Omental fat pad (tissue), 4 donors: ENCODE measurements at places on chromosomes 16 and 17.

DNA sequence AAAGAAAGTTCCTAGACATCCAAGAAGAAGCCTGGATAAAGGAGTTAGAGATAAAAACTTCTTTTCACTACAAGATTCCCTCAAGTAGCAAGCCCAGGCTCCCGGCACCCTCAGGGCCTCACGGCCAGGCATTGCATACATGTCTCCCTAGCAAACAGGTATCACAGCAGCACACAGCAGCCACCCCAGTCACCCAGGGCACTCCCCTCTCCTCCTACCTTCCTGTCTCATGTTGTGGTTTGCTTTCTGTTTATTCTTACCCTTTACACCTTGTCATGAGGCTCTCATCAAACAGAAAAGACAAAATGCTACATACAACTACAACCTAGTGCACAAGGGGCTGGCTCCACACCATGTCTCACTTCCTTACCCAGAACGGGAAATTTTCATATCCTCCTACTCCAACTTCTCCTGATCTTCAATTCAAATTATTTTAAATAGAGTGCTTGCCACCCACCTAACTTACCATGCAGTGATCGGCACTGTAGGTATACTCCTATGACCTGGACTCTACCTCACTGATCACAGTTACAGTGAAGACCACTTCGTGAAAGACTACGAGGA is 42.7 kb downstream of the XPO6 start:
- DNase-seq = no peak

GRCh38 chr16:674968-675883 is at the start of gene RHBDL1:
RHBDL1 (plus strand) TSS chr16:675671; CDS start chr16:675791, 120 bp downstream.
- DNase-seq = no peak

DNA sequence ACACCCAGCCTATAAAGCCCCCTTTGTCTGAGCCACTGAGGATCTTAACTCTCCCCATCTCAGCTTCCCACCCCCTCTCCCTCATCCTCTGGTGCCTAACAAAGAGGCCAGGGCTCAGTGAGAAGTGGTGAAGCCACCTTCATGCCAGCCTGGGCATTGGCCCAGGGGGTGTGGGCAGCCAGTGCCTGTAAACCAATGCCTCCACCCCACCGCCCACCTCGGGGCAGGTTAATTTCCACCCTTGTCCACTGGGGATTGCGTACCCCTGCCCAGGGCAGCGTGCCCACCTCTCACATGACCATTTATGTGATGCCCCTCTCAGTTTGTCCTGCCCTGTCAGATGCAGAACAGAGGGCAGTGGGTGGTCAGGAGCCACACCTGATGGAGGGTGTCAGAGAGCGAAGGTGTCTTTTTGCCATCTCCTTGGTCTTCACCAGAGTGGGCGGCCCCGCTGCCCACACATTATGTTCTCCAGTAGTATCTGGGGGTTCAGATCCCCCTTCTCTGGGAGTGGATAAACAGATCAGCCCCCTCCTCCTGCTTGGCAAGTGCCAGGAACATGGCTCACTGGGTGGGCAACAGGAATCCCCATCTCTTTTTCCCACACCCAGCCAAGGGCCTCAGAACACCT is 10.1 kb upstream of the ARHGAP23 start:
- no peak for DNase-seq

DNA sequence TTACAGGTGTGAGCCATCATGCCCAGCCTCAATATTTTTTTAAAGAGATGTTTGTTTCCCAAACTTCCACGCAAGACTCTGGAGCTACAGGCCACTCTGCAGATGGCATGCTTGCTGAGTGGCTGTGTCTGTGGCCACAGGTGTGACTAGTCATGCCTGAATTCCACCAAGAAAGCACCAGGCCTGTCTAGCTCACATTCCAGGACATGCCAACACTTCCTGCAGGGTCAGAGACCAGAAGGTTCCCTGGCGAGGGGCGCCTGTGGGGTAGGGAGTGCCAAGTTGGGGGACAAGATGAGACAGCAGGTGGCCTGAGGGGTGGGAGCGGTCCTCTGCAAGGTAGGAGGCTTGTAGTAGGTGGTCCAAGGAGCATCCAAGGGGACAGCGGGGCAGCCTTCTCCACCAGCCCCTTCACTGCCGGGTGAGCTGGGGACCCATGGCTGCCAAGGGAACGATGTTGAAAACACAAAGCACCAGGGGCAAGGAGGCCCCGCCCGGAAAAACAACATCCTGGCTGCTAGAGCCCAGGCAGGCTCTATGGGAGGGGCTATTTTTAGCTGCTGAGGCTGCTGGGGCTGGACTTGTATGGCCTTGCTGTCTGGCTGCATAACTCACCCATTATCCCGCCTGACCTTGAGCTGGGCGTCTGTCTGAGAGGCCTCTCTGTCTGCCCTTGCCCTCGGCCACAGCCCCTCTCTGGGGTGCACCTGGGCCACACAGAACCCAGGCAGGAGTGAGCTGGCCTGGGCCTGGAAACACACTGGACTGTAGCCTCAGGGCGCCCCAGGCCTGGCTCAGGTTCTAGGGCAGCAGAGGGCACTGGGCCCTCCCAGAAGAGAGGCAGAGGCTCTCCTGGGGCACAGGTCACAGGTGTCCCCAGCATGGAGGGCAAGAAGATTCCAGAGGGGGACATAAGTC is 5.7 kb downstream of the TRIM47 start:
- DNase-seq = no peak

- no peak for DNase-seq
Measured at GRCh38 chr16:79137426-79137939, 463.1 kb downstream of the MAF start.

DNA sequence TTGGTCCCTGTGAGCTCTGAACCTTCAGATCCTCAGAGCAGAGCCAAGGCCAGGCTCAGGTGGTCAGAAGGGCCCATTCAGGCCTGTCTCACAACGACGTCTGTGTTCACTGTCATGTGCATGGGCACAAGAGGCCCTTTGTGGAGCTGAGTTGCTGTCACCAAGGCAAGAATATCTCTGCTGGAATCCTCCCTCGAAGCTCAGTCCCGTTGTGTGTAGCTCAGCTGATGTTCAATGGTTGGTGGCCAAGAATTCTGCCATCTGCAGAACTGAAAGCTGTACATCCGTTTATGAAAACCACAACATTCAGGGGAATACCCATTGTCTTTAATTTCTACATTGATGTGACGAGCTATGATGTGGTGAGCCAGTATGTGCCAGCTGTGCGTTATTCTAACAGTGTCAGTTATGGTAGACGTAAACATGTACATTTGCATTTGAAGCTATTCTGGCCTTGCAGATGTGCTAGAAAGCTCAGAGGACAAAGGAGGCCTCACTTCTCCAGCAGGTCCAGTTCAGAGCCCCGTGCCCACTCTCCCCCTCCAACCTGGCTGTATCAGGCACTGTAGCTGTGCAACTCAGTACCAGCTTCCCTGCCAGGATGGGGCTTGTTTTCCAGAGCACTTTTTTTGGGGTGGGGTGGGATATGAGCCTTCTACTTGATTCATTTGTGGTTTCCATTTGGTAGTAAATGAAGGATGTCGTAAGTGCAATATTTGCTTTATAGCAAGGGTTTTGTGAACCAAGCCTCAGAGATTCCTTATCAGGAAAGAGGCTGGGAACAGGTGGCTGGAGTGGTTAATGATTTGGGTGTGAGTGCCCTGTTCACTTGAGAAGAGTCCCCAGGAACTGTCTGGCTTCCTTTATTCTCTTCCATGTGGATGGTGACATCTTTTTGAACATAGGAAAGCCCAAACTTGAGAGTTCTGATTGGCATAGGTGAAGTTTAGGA is 56.1 kb downstream of the B9D1 start:
- DNase-seq = no peak

DNA sequence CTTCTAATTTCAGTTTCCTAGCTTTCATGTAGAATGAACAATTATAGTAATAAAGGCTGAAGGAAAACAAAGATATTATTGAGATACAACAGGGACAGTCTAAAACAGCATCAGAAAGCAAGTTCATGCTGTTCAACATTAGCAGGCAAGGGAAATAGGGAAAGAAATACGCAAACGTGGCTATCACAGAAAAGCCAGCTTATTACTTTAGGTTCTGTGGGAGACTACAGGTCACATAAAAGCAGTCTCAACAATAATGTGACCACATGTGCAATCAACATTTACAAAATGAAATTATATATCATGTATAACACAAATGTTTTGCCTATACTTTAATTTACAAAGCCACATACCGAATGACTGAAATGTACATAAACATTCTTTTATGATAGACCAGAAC is 4.9 kb upstream of the TRIM37 start:
- DNase-seq = no peak

GRCh38 chr16:30570636-30571444 is 674 bp downstream of the ZNF688 start:
- DNase-seq = no peak

- no peak for DNase-seq
Measured at GRCh38 chr17:63095879-63096278, 129.8 kb downstream of the TANC2 start.

DNA sequence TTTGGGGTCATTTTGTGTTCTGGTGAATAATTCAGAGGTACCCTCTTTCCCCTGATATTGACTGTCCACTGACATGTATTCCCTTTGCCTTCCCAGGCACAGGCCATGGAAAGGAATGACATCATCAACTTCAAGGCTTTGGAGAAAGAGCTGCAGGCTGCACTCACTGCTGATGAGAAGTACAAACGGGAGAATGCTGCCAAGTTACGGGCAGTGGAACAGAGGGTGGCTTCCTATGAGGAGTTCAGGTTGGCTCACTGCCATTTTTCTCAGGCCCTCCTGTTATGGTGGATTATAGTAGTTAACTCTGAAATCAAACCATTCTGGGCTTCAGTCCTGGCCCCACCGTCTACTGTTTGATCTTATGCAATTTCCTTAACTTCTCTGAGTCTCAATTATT is 1.6 kb upstream of the EFTUD2 start:
- DNase-seq = no peak

- no peak for DNase-seq
Measured at GRCh38 chr16:48831076-48831722, 221.2 kb upstream of the N4BP1 start.

DNA sequence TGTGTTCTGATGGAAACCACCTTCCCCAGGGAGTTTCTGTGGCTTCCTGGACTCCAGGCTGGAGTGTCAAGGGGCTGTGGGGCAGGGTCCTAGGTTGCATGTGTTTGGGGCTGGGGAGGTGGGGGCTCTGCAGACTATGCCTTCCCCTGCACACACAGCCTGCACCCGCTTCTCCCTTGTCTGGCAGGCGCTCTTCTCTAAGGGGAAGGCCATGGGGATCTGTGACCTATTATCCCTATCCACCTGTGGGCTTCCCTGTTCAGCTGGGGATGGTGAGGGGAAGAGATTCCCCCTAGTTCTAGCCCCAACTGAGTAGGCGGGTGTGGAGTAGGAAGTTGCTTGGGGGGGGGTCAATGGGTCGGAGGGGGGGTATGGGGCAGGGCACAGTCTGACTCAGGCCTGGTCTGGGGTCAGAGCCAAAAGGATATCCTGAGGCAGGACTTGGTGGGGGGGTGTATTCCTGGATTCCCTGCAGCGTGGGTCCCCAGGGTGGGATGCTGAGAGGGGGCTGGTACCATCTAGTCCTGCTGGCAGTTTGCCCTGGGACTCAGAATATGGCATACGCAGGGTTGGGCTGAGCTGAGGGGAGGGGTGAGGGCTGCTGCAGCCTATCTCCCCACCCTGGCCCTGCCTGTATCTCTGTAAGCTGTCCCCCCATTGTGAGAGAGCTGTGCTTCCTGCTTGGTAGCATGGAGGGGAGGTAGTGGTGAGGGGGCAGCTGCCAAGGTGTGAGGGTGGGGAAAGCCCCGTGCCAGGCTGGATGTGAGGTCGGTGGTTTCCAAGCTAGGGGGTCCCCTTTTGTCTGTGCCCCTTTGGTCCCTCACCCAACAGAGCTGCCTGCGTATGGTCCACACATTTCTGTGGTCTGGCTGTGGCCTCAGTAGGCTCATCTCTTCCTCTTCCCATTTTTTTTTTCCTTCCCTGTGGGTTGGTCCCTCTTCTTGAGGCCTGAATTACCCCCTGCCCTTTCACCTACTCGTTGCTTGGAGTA is 14.7 kb downstream of the RARA start:
- DNase-seq = no peak

GRCh38 chr16:4641895-4642294 is 17.3 kb downstream of the MGRN1 start:
- DNase-seq = no peak

GRCh38 chr16:87855852-87856715 is 13.2 kb downstream of the SLC7A5 start:
- DNase-seq = no peak

DNA sequence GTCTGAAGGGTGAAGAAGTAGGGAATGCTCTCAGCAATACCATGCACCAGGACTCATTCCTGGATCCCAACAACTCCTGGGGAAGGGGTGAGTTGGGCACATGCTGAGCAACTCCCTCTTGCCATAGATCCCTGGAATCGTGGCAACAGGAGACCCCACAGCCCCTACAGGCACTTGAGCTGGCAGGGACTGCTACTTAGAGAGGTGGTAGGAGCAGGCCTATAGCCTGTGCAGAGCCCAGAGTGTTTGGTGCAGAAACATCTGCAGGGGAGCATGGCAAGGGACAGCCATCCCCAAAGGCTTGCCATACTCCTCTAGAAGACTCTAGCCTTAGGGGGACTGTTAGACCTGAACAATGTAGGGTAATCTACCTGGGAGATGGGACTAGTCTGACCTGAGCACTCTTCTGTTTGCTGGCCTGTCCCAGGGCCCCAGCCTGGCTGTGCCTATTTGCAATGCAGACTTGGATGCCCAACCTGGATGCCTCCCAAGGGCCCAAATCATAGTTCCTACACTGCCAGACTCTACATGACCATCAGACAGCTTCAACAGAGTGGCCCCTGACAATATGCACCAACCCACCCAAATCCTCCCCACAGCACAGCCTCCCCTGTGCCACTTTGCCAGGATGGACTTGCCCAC is 568.6 kb upstream of the KIF2B start:
- no peak for DNase-seq
